ENCODE measurements at places on chromosomes 12 and 14. TPM values are rescaled to one million over a fixed set of nuclear protein-coding genes. Genes with fewer than 3 reads are reported as not detected.

Gene LHX5
- not detected for total RNA-seq

Gene AQP2
- total RNA-seq: not detected

Gene CNTN1
- total RNA-seq: 41.5 TPM

Gene BIN2
- total RNA-seq: 0.18 TPM
